ENCODE measurements at places on chromosomes 6 and 20. TPM values are rescaled to one million over a fixed set of nuclear protein-coding genes. Genes with fewer than 3 reads are reported as not detected.

Gene SIRPD
- total RNA-seq: not detected

Gene SLC18B1
- 23.2 TPM for total RNA-seq

Gene CDH22
- total RNA-seq: 39.8 TPM

Gene LAMA2
- 28.0 TPM for total RNA-seq

Gene FUT9
- total RNA-seq: 58.0 TPM

- peak; percentile 63 for DNase-seq
These were observed 44.9 kb upstream of the ID1 start for GRCh38 chr20:31560094-31560745.

GRCh38 chr20:35003211-35004031, 47.8 kb downstream of the MYH7B start:
- DNase-seq: no peak

GRCh38 chr20:58839991-58840747, 10.5 kb downstream of the GNAS-AS1 start:
- DNase-seq: no peak

Measured in dorsolateral prefrontal cortex (tissue), 122 donors.